IMR-90 (cell line): ENCODE measurements at places on chromosomes 12 and 14.

DNA sequence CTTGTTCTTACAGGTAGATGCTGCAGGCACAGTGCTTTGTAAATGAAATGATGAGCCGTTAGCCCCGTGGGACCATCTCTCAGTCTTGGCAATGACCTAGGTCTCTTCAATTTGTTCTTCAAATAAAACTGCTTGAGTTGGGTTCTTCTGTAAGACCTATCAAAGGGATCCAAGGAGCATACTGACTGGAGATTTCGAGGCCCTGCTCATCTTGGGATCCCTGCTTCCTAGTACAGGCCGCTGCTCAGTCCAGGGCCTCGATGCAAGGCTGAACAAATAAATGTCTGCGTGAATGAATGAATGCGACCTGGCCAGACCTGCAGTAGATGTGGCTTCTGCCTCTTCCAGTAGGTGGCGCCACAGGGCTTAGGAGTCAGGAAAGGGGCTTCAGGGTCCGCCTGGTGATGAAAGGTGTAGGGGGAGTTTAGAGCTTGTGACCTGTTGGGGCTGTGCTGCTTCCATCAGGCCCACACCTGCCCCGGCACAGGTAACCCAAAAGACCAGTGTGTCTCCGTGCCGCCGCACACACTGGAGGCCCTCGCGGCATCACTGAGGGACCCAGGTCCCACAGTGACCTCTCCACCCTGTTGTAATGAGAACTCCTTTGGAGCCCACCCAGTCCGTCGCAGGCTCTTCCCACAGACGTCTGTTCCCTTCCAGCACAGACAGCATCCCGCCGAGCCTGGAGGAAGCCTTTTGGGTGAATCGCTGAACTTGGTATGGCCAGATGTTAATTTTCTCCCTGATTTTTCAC is 4.4 kb downstream of the CACNA1C start:
- DNase-seq: peak; percentile 62

DNA sequence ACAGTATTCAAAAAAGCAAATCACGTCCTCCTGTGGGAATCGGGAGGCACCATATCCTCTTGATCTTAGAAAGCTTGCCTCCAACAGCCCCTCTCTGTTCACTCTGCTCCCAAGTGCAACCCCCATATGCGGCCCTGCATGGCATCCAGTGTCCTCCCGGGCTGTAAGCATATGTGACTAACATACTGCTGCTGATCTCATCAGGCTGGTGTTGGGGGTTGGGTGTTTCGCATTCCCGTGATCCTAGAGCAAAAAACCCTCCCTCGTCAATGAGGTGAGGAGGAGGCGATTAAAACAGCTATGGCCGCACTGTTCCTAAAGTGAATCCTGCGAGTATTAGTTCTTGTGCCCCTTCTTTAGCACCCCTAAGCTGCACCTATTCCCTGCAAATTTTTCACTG is 28.1 kb upstream of the PPM1A start:
- DNase-seq: no peak

DNA sequence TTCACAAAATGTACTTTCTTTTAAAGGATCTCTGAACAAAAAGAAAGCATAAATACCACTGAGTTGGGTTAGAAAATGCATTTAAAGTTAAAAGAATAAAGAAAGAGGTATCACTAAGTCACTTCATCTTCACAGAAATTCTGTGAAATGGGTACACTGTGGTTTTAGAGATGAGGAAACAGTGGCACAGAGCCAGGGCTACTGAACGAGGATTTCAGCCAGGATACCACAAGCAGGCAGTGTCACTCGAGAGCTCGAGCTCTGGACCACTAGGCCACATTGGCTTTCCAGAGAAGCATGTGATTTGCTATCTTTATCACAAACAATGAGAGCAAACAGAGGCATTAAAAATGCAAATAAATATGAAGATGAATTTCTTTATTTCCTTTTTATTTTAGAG is 51.0 kb downstream of the WDHD1 start:
- DNase-seq: no peak

GRCh38 chr14:79668951-79669350 is 542.4 kb downstream of the DIO2 start:
- no peak for DNase-seq

DNA sequence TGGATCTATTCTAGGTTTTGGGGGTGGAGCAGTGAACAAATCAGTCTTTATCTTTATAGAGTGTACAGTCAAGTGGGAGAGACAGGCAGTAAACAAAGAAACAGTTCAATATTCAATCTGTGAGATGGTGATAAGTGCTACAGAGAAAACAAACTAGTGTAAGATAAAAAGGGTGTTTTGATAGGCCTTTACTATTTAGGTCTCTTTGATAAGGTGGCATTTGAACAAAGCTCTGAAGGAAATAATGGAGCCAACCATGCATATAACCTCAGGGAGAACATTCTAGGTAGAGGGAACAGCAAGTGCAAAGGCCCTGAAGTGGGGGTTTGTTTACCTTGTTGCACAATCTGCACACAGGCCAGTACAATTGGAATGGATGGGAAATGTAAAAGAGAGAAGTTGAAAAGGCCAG is 47.3 kb downstream of the PTPN11 start:
- no peak for DNase-seq

- no peak for DNase-seq
Measured at GRCh38 chr12:52274521-52275120, at the start of gene KRT86. TSS of gene KRT86 (plus strand) at chr12:52274645. CDS start at chr12:52301917, 27,272 bp downstream.

- no peak for DNase-seq
Measured at GRCh38 chr14:72645706-72646105, 248.2 kb downstream of the DPF3 start.

- no peak for DNase-seq
Measured at GRCh38 chr12:46149079-46149464, 119.8 kb downstream of the SLC38A1 start.

- DNase-seq: peak; percentile 52
Measured at GRCh38 chr12:113030875-113031525, 25.5 kb upstream of the DTX1 start.

GRCh38 chr12:116695464-116695725 is 42.5 kb downstream of the SPRING1 start:
- no peak for DNase-seq

GRCh38 chr14:90288651-90289355 is 32.5 kb downstream of the PSMC1 start:
- DNase-seq: peak; percentile 25

GRCh38 chr12:56632701-56633467 is 2.8 kb upstream of the BAZ2A start:
- DNase-seq: no peak

DNA sequence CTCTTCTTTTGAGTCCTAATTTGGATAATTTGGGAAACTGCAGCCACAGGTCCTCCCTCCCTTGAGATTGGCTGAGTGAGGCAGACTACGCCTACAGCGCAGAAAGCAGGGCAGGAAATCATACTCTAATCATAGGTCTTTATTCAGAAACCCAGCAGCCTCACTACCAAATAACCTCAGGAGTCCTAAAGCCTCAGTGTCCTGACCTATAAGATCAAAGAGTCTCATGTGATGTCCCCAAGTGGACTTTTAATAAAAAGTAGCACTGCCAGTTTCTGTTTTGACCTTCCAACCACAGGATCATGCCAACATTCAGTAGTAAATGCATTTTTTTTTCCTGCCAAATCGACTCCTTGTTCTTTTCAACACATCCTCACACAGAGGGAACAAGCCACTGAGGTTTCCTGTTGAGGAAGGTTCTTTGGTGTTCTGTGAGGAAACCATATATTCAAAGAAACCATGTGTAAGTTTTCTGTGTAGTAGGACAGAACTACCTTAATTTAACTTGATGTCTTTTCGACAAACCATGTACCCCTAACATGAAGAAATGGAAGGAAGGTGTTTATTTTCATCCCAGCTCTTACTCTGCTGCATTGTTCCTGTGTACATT is 72.2 kb downstream of the VCPKMT start:
- DNase-seq: no peak

DNA sequence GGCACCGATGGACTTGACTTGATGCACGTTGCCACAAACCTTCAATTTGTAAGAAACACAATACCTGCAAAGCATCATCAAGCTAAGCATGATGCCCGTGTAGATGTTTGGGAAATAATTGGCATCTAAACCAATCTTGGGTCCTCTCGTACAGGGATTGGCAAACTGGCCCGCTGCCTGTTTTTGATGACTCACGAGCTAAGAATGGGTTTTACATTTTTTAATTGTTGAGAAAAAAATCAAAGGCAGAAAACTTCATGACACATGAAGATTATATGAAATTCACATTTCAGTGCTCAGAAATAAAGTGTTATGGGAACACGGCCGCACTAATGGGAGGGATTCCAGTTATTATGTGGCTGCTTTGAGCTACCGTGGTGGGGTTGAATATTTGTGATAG is 10.9 kb downstream of the MTA1 start:
- DNase-seq: peak; percentile 66

DNA sequence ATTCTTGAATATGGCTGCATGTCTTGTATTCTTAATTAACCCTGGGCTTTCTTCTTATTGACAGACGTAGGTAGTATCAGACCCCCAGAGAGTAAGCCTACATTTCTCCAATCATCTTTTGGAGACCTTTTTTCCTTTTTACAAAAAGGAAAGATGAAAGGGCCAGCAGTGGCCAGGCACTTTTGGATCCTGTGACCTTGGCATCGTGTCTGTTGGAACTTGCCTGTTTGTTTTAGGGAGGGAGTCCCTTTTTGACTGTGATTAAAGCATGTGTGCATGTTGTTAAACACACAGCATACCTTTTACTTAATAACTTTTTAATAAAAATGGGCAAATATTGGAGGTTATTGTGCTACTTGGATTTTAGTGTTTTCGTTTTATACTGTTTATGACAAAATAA is 57.2 kb downstream of the PCNX1 start:
- no peak for DNase-seq

DNA sequence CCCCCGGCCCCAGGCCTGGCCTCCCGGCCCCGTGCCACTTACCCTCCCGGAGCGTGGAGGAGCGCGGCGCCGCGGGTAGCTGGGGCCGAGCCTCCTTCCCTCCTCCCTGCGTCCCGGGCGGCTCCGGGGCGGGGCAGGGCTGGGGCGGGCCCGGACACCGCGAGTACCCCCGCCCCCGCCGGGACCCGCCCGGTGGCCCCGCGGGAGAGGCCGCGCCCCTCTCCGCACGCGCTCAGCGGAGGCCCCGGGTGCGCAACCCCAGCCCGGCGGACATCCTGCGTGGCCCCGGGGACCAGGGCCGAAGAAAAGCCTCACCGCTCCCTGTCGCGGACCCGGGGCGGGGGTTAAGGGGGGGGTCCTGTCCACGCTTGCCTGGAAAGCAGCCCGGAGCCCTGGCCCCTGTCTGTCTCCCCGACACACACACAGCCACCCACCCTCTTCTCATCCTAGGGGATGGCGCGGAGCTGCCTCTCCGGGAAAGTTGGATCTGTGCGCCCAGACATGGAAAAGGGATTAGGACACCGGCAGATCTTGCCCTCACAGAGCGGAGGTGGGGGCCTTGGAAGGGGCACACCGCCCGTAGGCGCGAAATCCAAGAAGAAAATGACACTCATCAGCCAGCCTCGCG is at the start of gene SYNE3:
SYNE3 (minus strand) TSS at position 97 of the 628 bp plus-strand sequence. CDS start 40,829 bp downstream, outside the sequence.
- no peak for DNase-seq

GRCh38 chr14:105420974-105421674 is 1.5 kb downstream of the MTA1 start:
- no peak for DNase-seq

GRCh38 chr12:26273811-26274210 is 78.4 kb downstream of the SSPN start:
- no peak for DNase-seq

- no peak for DNase-seq
Measured at GRCh38 chr14:96889091-96889490, 91.9 kb downstream of the VRK1 start.

DNA sequence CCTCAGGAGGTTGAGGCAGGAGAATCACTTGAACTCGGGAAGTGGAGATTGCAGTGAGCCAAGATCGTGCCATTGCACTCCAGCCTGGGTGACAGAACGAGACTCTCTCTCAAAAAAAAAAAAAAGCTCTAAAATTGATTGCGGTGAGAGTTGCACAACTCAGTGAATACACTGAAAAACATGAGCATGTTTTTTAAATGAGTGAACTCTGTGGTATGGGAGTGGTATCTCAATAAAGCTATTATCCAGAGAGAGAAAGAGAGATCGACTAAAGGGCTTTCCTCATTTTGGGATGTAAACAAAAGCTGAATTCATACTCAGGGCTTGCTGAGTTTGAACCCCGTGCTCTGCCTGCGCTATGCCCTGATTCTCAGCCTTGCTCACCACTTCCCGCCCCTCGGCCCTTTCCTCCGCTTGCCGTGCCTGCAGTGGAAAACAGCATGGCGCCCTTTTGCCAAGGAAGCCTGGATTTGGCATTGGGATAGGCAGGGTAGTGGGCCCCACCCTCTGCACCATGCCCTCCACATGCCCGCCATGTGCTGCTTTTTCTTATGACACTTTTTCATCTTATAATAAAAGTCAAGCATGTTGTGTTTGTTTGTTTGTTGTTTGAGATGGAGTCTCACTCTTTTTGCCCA is 102.5 kb downstream of the LGMN start:
- DNase-seq: peak; percentile 92

GRCh38 chr12:114688256-114688845 is 4.4 kb upstream of the TBX3 start:
- no peak for DNase-seq

- DNase-seq: no peak
Measured at GRCh38 chr12:13570005-13570694, 373.6 kb downstream of the EMP1 start.

- no peak for DNase-seq
Measured at GRCh38 chr12:18345021-18345735, 83.9 kb downstream of the PIK3C2G start.

DNA sequence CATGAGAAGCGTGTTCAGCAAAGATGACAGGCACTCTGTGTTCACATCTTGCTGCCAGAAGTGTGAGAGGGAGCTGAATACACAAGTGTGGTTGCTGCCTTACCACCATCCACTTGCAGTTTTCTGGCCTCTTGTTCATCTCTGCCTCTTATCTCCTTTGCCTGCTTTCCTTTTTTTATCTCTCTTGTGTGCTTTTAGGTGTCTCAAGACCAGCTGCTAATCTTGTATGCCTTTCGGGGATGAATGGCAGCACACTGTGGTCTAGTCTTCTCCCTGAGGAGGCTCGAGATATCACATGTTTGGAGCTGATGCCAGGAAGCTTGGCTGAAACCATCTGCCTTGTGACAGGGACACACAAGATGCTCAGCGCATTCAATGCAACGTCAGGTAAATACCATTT is 17.2 kb downstream of the FAM234B start:
- no peak for DNase-seq

- DNase-seq: no peak
Measured at GRCh38 chr14:39315859-39316444, 82.2 kb downstream of the MIA2 start.

GRCh38 chr14:55771242-55771981 is 191.4 kb downstream of the KTN1 start:
- no peak for DNase-seq

- no peak for DNase-seq
Measured at GRCh38 chr14:65531148-65531547, 118.6 kb downstream of the FUT8 start.

- DNase-seq: no peak
Measured at GRCh38 chr14:105883066-105884005, 357.0 kb downstream of the TMEM121 start.

DNA sequence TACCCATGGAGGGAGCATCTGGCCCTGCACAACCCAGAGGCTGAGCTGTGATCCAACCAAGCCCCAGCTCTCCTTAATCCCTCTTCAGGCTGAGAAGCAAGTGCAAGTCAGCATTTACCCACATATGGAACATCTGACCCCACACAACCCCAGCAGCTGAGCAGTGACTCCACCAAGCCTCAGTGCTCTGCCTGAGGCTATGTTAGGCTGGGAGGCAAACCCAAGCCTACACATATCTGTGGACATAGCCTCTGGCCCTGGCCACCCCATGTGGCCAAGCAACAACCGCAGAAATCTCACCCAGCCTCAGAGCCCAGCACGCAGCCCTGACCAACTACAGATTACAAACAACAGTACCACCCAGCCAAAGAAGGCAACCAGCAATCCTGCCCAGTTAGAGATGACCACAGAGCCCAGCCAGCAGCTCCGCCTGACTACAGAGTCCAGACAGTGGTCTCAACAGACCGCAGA is 142.8 kb downstream of the NUAK1 start:
- DNase-seq: peak; percentile 41
